Fibroblast of the aortic adventitia (primary cell): ENCODE measurements at places on chromosomes 12 and 14. TPM values are rescaled to one million over a fixed set of nuclear protein-coding genes. Genes with fewer than 3 reads are reported as not detected.

The GDF3 gene
- total RNA-seq: not detected in 2 replicates

The SERPINA3 gene
- total RNA-seq: 5.3 and 13.6 TPM in 2 replicates

The RASSF9 gene
- 7.7 and 8.5 TPM in 2 replicates for total RNA-seq

The OR10G2 gene
- not detected in 2 replicates for total RNA-seq

The DHRS4L2 gene
- total RNA-seq: 5.5 and 8.3 TPM in 2 replicates

The TAS2R46 gene
- total RNA-seq: 4.7 and 8.8 TPM in 2 replicates

The CAPZA3 gene
- not detected in 2 replicates for total RNA-seq

The CD27 gene
- 0.18 TPM in 1 of 2 replicates, not detected in the other for total RNA-seq
